ENCODE measurements at places on chromosomes 16 and 17.

DNA sequence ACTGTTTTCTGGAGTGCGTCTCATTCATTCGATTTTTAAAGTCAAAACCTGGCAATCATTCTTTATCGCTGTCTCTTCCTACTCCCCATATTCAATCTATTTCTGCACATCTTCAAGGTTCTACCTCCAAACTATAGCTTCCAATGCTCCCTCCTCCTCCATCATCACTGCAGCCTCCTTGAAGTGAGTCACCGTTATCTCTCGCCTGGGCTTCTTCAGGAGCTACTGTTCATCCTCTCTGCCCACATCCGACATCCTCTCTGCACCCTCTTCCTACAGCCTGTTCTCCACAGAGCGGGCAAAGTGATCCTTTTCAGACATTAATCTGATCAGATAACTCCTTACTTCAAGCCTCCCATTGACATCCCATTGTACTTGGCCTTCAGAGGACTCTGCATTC, 144.2 kb upstream of the DNAH9 start:
- no peak for DNase-seq

DNA sequence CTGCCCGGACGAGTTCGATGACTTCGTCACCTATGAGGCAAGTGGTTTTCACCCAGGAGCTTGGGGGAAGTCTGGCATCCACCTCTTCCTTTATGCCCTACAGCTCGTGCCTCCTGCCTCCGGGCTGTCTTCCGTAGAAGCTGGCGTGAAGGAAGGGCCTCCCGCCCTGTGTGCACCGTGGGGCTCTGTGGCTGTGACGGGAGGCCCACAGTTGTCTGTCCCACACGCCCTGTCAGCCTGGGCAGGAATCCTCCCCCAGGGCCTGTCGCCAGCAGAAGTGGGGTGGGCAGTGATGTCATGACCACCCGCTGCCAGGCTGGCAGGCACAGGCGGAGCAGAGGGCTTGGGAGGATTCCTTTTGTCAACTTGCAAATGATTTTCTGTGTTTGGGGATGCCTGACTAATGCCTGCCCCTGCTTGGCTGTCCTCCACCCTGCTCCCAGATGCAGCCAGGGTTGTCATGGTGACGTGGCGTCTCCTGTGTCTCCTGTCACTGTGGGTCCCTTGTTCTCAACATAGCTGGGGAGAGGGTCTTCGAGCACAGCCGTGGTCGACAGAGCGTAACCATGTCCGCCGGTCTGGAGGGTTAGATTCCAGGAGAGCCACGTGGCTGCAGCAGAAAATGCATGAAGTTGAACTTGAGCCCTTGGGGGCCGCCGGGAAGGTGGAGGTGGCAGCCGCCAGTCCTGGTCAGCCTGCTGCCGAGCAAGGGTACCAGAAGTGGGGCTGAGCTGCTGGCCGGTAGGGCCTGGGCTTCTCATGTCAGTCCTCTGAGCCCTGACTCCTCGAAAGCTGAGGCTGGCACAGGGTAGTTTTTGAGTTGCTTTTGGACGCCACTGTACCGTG, 46.1 kb downstream of the RAB11FIP3 start:
- DNase-seq = no peak

GRCh38 chr17:50210240-50211225, 9.1 kb upstream of the COL1A1 start:
- DNase-seq = peak; percentile 75

- DNase-seq = no peak
Observed at GRCh38 chr17:32315171-32315570, 26.8 kb downstream of the C17orf75 start.

- no peak for DNase-seq
Observed at GRCh38 chr16:67482233-67482924, 968 bp downstream of the AGRP start.

Data from Right ventricle myocardium superior (tissue), 1 donor.